Placental pericyte (primary cell): ENCODE measurements at places on chromosomes 7 and 10. TPM values are rescaled to one million over a fixed set of nuclear protein-coding genes. Genes with fewer than 3 reads are reported as not detected.

The EIF3A gene
- 147 and 166 TPM in 2 replicates for total RNA-seq

The GPR141 gene
- 0.29 TPM in 1 of 2 replicates, not detected in the other for total RNA-seq

The SUN3 gene
- total RNA-seq: not detected in 2 replicates

The DBNL gene
- 130 and 189 TPM in 2 replicates for total RNA-seq

The HOXA13 gene
- total RNA-seq: 4.0 and 6.8 TPM in 2 replicates

The GPR85 gene
- total RNA-seq: 0.44 and 1.0 TPM in 2 replicates

The AFAP1L2 gene
- 12.6 and 62.2 TPM in 2 replicates for total RNA-seq
